Vagina (tissue), 2 donors: ENCODE measurements at places on chromosomes 11 and 22.

DNA sequence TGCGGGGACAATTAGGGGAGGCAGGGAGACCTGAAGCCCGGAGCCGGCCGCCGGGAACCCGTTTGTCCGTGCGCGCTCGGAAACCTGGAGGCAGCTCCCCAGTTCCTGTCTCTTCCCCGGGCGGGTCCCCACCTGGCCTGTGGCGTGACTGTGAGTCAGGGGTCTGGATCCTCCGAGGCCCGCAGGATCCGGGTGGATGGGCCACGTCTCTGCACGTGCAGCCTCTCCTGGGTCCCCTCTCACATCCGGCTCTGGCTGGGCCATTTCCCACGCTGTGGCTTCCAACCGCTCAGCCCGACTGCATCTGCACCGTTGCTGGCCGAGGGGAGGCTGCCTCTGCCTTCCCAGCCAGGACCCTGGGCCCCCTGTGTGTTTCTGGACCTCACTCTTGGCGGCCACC lies 14.8 kb upstream of the H19 start:
- no peak for DNase-seq

DNA sequence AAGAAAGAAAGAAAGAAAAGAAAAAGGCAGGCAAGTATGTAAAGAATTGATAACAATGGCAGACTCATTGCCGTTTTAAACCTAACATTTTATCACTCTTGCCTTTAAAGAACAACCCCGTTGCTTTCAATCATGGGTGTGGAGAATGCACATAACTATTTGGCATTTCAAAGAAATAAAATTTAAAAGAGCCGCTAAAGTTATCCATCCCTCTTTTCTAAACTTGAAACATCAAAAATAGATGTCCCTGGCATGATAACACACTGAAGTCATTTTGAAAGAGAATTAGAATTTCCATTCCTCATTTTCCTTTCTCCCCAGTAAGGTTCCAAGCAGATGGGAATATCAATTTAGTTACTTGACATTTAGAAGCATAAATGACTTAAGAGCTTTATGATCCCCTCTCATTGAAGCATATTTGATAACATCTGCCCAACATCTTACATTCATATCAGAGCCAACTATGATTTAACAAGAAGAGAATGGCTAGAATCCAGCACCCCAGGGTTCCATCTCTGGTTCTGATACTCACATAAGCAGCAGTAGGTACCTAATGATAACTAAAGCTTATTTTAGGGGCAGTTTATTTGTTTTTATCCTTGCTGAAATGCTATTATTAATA lies 529.6 kb upstream of the LRRC4C start:
- DNase-seq = no peak

- no peak for DNase-seq
Measured at GRCh38 chr11:115974703-115975102, 470.5 kb upstream of the CADM1 start.

GRCh38 chr22:25692397-25693267 lies 49.4 kb upstream of the MYO18B start:
- DNase-seq = no peak

GRCh38 chr22:35230839-35231584 lies 26.3 kb upstream of the HMGXB4 start:
- DNase-seq = peak; percentile 31

GRCh38 chr22:42347281-42347824 lies 76.9 kb upstream of the TCF20 start:
- no peak for DNase-seq

GRCh38 chr22:37177221-37177620 lies 10.8 kb downstream of the C1QTNF6 start:
- DNase-seq = no peak

GRCh38 chr22:47633111-47633510 lies 870.7 kb downstream of the TBC1D22A start:
- DNase-seq = no peak

DNA sequence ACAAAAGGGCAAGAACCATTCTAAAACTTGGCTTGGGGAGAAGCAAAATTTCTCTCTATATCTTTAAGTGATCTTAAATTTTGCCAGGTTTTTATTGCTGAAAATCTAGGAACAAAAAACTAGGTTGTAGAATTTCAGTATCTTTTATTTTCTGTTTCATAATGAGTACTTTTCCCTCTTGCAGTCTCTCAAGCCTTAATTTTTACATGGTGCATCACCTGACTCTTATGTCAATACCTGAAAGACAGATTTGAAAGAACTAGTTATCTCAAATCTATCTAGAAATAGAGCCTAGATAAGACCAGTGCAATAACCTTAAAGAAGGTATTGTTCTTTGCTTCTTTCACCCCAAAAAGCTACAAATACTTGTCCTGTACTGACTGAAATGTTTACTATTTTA lies 122.1 kb downstream of the TRIM44 start:
- no peak for DNase-seq

DNA sequence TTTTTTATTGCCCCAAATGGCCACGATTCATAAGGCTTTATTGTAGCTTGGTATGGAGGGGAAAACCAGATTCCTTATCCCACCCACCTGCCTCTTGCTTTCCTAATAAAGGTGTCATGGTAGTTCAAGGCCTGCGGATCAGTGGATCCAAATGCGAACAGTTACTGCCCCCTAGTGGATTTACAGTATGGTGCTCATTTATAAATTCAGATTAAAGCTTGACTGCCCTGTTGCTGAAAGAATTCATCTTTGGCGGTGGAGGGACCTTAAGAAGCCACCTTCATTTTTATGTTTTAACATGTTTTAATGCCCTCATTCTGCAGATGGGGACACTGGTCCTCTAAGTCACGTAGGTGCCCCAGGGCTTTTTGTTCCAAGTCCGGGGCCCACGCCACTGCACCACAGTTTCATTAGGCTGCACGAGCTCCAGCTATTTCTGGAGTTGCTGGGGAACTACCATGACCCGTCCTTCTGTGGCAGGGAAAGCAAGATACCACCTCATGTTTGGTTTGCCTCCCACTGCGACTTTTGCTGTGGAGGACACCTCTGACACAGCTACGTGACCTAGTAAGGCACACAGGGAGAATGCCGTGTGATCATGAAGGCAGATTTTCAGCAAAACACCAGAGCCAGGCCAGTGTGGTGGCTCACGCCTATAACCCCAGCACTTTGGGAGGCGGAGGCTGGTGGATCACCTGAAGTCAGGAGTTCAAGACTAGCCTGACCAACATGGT lies 15.6 kb upstream of the INCENP start:
- no peak for DNase-seq

DNA sequence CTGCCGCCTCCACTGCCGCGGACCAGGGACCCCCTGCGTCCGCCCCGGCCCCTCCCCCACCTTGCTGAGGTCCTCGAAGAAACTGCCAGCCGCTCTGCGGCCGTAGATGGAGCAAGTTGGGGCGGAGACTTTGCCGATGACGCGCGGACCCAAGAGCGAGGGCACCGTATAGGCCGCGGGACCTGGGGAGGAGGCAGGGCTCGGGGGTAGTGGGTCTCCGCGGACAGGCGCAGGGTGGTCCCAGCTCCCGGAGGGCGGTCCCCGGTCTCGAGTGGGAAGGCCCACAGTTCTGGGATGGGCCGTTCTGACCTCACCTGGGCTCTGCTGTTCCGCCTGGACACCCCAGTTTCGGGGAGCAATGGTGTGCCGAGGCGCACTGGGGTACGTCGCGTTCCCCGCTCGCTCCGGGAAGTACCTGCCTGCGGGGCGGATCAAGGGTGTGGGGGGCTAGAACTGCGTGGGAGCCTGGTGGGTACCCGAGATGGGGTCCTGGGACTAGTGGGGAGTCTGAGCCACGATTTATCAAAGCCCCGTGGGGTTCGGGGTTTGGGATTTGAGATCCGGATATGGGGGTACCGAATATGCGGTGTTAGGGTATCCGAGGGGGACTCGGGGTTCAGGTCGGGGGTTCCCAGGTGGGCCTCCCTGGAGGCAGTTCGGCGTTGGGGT lies 1.2 kb upstream of the TYMP start:
- peak; percentile 93 for DNase-seq

GRCh38 chr11:714436-714835 lies 8.4 kb downstream of the EPS8L2 start:
- DNase-seq = no peak

GRCh38 chr11:27722117-27722952 lies 22.1 kb upstream of the BDNF start:
- no peak for DNase-seq

DNA sequence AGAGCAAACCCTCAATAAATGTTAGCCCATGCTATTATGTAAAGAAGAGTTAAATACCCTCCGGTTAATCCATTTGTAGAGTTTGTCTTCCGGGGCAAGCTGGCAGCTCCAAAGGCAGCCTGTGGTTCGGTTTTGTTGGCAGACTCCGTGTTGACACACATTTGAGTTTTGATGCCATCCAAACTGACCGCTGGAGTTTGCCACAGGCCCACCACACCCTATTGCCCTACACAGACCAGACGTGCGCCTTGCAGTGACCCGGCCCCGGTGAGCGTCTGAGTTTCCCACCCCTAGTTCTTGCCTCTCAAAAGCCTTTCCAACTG lies 25.1 kb downstream of the ELFN2 start:
- DNase-seq = no peak

DNA sequence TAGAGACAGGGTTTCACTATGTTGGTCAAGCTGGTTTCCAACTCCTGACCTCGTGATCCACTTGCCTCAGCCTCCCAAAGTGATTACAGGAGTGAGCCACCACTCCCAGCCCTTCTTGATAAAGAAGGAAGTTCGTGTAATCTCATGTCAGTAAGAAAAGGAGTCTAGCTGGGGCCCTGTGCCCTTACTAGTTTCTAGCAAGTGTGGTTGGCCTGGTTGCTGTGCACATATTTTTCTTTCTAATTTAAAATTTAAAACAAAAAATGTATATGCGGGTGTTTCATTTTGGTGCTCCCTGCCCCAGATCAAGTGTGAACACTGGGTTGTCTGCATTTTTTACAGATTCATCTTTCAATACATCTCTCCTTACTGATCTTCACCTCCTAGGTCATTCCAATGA lies 770.8 kb upstream of the TENM4 start:
- no peak for DNase-seq

DNA sequence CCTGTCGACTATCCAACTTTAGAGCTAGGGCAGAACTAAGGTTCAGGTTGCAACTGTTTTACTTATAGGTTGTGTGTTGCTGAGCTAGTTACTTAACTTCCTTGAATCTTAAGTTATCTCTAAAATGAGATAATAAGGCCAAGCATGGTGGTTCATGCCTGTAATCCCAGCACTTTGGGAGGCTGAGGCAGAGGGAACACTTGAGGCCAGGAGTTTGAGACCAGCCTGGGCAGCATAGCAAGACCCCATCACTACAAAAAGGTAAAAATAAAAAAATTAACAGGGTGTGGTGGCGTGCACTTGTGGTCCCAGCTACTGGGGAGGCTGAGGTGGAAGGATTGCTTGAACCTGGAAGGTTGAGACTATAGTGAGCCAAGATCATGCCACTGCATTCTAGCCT lies 2.1 kb downstream of the ACCS start:
- DNase-seq = no peak

DNA sequence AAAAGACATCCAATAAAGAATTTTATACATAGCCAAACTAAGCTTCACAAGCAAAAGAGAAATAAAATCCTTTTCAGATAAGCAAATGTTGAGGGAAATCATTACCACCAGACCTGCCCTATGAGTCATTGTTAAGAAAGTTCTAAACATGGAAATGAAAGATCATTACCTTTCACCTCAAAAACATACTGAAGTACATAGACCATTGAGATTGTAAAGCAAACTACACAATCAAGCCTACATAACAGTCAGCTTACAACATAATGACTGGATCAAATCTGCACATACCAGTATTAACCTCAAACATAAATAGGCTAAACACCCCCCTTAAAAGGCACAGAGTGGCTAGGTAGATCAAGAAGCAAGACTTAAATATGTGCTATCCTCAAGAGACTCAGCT lies 501.0 kb upstream of the LUZP2 start:
- DNase-seq = no peak

- no peak for DNase-seq
Measured at GRCh38 chr22:19387038-19387437, 44.5 kb downstream of the HIRA start.

DNA sequence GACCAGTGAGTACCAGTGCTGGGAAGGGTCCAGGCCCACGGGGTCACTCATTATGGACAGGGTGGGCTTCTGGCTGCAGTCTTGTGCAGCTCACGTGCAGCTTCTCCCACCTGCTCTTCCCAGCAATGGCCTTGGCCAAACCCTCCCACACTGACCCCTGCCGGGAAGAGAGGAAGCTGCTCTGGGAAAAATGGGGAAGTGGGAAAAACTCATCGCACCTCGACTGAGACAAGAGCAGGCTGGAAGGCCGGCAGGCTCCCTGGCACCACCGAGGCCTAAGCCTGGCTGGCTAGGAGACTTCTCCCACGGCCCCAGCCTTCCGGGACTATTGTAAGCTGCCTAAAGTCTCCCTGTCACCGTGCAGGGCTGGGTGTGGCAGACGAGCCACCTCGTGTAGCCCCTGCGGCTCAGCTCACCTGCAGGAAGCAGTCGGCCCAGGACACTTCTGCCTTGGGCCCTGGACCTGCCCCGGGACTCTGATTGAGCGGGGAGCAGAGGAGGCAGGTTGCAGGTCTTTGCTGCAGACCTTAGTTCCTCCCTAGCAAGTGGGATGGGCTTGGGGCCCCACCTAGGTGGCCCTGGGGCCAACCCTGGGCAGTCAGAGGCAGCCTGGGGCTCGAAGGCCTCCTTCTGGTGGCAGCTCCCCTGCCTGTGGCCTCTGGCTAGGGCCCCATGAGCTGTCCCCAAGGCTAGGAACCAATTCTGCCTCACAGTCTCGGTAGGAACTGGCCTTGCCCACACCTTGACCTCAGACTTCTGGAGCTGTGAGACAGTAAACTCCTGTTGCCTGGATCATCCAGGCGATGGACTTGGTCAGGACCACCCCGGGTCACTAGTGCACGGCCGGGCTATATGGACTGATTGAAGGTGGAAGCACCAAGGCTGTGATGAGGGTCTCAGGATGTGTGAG lies 23.1 kb downstream of the MRGPRG start:
- DNase-seq = no peak

DNA sequence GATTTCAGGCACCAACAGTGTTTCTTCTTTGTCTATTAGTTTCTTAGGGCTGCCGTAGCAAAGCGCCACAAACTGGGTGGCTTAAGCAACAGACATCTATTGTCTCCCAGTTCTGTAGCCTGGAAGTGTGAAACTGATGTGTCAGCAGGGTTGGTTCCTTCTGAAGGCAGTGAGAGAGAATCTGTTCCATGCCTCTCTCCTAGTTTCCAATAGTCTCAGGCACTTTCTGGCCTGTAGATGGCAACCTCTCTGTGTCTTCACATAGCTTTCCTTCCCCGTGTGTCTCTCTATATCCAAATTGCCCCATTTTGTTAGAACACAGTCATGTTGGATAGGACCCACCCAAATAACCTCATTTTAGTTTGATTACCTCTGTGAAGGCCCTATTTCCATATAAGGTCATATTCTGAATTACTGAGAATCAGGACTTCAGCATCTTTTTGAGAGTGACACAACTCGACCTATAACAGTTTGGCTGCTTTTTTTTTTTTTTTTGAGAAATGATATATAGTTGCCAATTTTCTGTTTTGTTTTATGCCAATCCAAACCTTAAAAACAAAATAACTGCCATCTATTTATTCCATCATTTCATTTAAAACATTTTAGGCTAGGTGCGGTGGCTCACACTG lies 108.2 kb downstream of the SLC36A4 start:
- no peak for DNase-seq
